Left lung (tissue), 14 donors: ENCODE measurements at places on chromosomes 11 and 22. TPM values are rescaled to one million over a fixed set of nuclear protein-coding genes. Genes with fewer than 3 reads are reported as not detected.

DNA sequence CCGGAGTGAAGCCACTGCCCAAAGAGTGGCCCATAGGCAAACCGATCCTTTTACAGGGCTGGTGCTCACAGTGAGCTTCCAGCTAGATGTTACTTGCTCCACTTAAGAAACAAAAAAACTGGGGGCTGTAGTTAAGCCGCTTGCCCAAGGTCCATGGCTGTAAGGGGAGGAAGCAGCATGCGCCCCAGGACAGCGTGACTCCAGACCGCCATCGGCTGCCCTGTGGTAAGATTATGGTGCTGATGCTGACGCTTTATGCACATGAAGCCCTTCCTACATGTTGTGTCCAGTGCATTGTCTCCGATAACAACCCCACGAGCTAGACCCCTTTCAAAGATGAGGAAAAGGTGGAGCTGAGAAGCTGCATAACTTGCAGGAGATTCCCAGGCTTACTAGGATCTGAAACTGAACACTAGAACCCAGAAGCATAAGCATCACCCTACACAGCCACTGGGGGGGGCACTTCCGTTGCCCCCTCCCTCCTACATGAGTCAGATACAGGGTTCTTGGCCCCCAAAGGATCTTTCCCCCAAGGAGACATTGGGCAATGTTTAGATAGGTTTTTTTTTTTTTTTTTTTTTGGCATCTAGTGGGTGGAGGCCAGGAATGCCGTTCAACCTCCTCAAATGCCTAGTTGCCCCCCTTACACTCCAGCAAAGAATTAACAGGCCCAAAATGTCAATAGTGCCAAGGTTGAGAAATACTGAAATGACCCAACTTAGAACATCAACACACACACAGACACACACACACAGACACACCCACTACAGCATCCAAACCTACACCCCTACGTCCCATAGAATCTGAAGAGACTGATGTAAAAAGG is 53.9 kb downstream of the MN1 start:
- H3K4me1 ChIP-seq: no peaks in the 10 kb centered on the region
- H3K27ac ChIP-seq: no peak overlapping the region

DNA sequence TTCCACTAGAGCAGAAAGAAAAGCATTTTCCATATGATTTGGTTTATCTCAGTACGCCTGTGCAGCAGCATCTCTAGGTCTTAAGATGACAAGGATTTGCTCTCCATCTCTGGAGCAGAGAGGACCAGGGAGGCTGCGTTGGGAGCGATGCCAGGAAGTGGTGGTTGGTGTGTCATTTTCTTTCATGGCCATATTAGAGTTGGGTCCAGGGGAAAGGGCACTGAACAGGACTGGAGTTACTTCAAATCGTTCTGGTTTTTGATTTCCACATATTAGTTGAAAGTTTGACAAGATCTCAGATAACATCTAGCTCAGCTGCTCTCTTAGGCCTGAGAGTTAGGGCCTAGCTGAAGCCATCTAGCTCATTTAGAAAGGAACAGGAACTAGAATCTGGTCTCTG is 157.7 kb downstream of the ADAMTS15 start:
- no peak for DNase-seq
- H3K4me1 ChIP-seq: no peaks in the 10 kb centered on the region
- no peaks in the 10 kb centered on the region for H3K27me3 ChIP-seq
- H3K4me3 ChIP-seq: no peak overlapping the region
- H3K27ac ChIP-seq: no peak overlapping the region

GRCh38 chr11:35271031-35271430 is 132.1 kb downstream of the CD44 start:
- H3K4me1 ChIP-seq: peaks cover 5% of the 10 kb centered on the region
- DNase-seq: no peak
- no peak overlapping the region for H3K27ac ChIP-seq
- no peaks in the 10 kb centered on the region for H3K36me3 ChIP-seq

The TTC36 gene
- 0.73 TPM for polyA plus RNA-seq

The DKK3 gene
- polyA plus RNA-seq: 158 TPM

The MAJIN gene
- polyA plus RNA-seq: not detected

The MS4A8 gene
- polyA plus RNA-seq: 15.6 TPM
